ENCODE measurements at places on chromosomes 3 and 15. TPM values are rescaled to one million over a fixed set of nuclear protein-coding genes. Genes with fewer than 3 reads are reported as not detected.

Gene SOX2
- total RNA-seq = under 0.01 TPM

Gene TM4SF18
- under 0.01 TPM for total RNA-seq

Gene KBTBD13
- under 0.01 TPM for total RNA-seq

Gene RGMA
- 0.10 TPM for total RNA-seq

Gene GOLGA6D
- total RNA-seq = not detected

Gene GOLGA8R
- 2.2 TPM for total RNA-seq

Gene PIGZ
- 1.0 TPM for total RNA-seq

Gene LRRN1
- total RNA-seq = 1.3 TPM

Gene ISG20
- 37.8 TPM for total RNA-seq

Gene RNU5B-1
- not detected for total RNA-seq

Gene MGLL
- total RNA-seq = 10.7 TPM

Gene BNC1
- total RNA-seq = not detected

Gene UROC1
- not detected for total RNA-seq

Gene CDHR4
- not detected for total RNA-seq

Gene SAMD7
- total RNA-seq = not detected

Gene CCK
- total RNA-seq = not detected

Gene HMG20A
- 20.7 TPM for total RNA-seq

Gene RETNLB
- total RNA-seq = not detected

Gene AMT
- 2.6 TPM for total RNA-seq

Gene CA12
- total RNA-seq = not detected

Gene HDGFL3
- 6.5 TPM for total RNA-seq

Gene ADAMTS17
- 7.6 TPM for total RNA-seq

Gene STRC
- 0.42 TPM for total RNA-seq

Gene KLHL18
- 14.2 TPM for total RNA-seq

Gene CORO2B
- 0.10 TPM for total RNA-seq

Gene CPB1
- not detected for total RNA-seq

Gene LYSMD4
- total RNA-seq = 6.6 TPM

Gene SPATA12
- total RNA-seq = not detected

Gene MAP2K5
- 7.3 TPM for total RNA-seq

Gene PLCB2
- total RNA-seq = 61.7 TPM

Gene SLC22A14
- total RNA-seq = 0.10 TPM

Gene SIAH2
- total RNA-seq = 44.0 TPM

Gene CEP70
- 40.7 TPM for total RNA-seq

Gene ZNF620
- 0.63 TPM for total RNA-seq

Gene ERICH6
- total RNA-seq = 0.21 TPM

Gene ISY1
- total RNA-seq = 24.9 TPM

Gene NEK11
- 4.2 TPM for total RNA-seq

Gene FSIP1
- total RNA-seq = 0.94 TPM

Gene COX17
- 21.5 TPM for total RNA-seq

Gene POPDC2
- total RNA-seq = 21.5 TPM

Gene DISP2
- total RNA-seq = under 0.01 TPM

Gene RBP2
- not detected for total RNA-seq

Gene DAG1
- 9.4 TPM for total RNA-seq

Gene CPA3
- 1.2 TPM for total RNA-seq

Gene ROBO1
- total RNA-seq = 0.42 TPM

Gene FBXL2
- total RNA-seq = 0.10 TPM

All from mononuclear cell (primary cell).